GOT3 (cell line): ENCODE measurements at places on chromosomes 7 and 10.

GRCh38 chr10:51319173-51319435 is 244.8 kb downstream of the PRKG1 start:
- no peak for DNase-seq

GRCh38 chr10:33376976-33377657 is 42.6 kb upstream of the NRP1 start:
- no peak for DNase-seq

DNA sequence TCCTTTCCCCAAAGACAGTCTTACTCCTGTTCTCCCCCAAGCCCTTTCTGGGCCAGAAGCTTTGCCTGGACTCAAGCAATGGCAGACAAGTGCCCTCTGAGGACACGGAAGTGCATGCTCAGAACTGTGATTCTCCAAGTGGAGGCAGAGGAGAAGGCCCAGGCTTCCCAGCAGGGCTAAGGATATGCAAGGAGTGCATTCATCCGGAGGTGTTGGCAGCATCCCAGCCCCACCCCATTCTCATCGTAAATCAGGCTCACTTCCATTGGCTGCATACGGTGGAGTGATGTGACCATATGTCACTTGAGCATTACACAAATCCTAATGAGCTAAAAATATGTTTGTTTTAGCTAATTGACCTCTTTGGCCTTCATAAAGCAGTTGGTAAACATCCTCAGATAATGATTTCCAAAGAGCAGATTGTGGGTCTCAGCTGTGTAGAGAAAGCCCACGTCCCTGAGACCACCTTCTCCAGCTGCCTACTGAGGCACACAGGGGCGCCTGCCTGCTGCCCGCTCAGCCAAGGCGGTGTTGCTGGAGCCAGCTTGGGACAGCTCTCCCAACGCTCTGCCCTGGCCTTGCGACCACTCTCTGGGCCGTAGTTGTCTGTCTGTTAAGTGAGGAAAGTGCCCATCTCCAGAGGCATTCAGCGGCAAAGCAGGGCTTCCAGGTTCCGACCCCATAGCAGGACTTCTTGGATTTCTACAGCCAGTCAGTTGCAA is 1.4 kb upstream of the RBP3 start:
- no peak for DNase-seq

GRCh38 chr7:87627634-87627994 is 584 bp upstream of the RUNDC3B start:
- DNase-seq: no peak

DNA sequence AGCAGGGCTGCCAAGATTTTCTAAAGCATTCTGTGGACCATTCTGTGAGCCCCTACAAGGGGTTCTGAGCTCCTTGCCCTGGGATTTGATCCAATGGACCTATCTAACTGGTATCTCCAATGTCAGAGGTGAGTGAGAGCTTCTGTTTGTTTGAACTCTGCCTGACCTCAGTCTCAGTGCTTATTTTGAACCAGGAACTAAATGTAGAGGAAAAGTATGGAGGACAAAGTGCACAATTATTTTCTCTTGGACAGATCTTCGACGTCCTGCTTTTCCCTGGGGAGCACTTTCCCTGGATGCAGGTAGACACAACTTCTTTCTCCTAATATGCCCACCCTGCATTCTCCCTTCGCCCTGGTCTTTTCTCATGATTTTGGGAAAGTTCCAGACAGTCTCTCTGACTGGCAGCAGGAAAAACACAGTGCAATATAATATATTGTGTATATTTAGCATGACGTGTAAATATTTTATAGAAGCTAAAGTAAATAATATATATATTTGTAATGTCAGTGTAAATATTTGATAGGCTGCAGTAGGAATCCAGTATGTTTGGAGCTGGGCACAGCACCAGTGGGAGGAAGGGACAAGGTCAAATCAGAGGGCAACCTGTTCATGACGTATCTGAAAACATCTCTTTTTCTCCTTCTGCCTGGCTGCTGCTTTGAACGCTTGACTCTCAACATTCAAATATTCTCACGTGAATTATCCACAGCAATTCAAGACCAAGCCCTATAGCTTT is 184.0 kb upstream of the LYZL1 start:
- DNase-seq: no peak
